H4 (cell line): ENCODE measurements at places on chromosomes 16 and 17. TPM values are rescaled to one million over a fixed set of nuclear protein-coding genes. Genes with fewer than 3 reads are reported as not detected.

OR3A1 gene
- not detected in 2 replicates for total RNA-seq

ANKFN1 gene
- 0.33 and 0.46 TPM in 2 replicates for total RNA-seq

KRTAP3-2 gene
- total RNA-seq: not detected in 2 replicates

DBNDD1 gene
- 8.7 and 11.7 TPM in 2 replicates for total RNA-seq

STX1B gene
- 0.04 TPM in 1 of 2 replicates, not detected in the other for total RNA-seq

CSH1 gene
- not detected in 2 replicates for total RNA-seq
